Lower lobe of right lung (tissue), 2 donors: ENCODE measurements at places on chromosomes 16 and 17. TPM values are rescaled to one million over a fixed set of nuclear protein-coding genes. Genes with fewer than 3 reads are reported as not detected.

DNA sequence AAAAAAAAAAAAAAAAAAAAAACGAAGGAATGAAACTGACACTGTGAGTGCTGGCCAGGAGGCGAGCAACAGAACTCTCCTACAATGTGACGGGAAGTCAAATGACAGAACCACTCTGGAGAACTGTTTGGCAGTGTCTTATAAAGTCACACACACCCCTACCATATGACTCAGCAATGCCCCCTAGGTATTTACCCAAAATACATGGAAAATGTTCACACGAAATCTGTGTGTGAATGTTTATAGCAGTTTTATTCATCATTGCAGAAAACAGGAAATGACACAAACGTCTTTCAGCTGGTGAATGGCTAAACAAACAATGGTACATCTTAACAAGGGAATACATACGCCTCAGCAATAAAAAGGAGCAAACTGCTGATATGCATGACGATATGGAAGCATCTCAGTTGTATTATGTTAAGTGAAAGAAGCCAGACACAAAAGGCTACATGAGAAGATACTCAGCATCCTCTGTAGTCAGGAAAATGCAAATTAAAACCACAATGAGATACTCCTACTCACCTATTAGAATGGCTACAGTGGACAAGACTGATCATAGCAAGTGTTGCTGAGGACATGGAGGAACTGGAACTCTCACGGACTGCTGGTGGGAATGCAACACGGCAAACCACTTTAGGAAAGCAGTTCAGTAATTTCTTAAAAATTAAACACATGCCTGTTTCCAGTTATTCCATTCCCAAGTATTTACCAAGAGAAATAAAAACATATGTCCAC is 74.7 kb downstream of the TBC1D16 start:
- H3K4me1 ChIP-seq: no peaks in the 10 kb centered on the region
- H3K36me3 ChIP-seq: no peaks in the 10 kb centered on the region
- DNase-seq: no peak
- H3K27ac ChIP-seq: no peak overlapping the region
- no peaks in the 10 kb centered on the region for H3K27me3 ChIP-seq

GRCh38 chr16:6993544-6993943 is 339.1 kb upstream of the RBFOX1 start:
- no peak overlapping the region for H3K27ac ChIP-seq
- H3K27me3 ChIP-seq: no peaks in the 10 kb centered on the region
- H3K36me3 ChIP-seq: no peaks in the 10 kb centered on the region
- DNase-seq: no peak

GRCh38 chr17:41390411-41390938 is 6.9 kb downstream of the KRT31 start:
- no peak overlapping the region for H3K4me3 ChIP-seq
- H3K27me3 ChIP-seq: no peaks in the 10 kb centered on the region
- no peaks in the 10 kb centered on the region for H3K4me1 ChIP-seq
- DNase-seq: no peak
- H3K27ac ChIP-seq: no peak overlapping the region

DNA sequence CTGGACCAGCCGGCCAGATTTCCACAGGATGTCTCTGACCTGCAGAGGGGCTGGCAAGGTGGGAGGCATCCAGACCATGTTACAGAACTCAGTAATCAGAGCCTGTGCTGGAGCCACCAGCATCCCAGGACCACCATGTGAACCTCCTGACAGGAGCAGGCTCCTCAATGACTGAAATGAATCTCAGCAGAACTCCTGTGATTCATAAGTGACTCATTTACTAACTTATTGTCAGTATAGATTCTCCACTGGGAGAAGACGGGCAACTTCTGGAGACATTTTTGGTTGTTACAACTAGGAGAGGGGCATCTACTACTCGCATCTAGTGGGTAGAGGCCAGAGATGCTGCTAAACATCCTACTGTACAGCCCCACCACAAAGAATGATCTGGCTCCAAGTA is 3.1 kb upstream of the WWOX start:
- H3K27ac ChIP-seq: no peak overlapping the region
- H3K36me3 ChIP-seq: no peaks in the 10 kb centered on the region
- peaks cover 14% of the 10 kb centered on the region for H3K4me1 ChIP-seq

- DNase-seq: no peak
- H3K36me3 ChIP-seq: no peaks in the 10 kb centered on the region
- H3K4me3 ChIP-seq: no peak overlapping the region
- H3K27me3 ChIP-seq: peaks cover 5% of the 10 kb centered on the region
- H3K4me1 ChIP-seq: peaks cover 22% of the 10 kb centered on the region
Measured at GRCh38 chr16:85211271-85211801, 99.1 kb upstream of the CIBAR2 start.

DNA sequence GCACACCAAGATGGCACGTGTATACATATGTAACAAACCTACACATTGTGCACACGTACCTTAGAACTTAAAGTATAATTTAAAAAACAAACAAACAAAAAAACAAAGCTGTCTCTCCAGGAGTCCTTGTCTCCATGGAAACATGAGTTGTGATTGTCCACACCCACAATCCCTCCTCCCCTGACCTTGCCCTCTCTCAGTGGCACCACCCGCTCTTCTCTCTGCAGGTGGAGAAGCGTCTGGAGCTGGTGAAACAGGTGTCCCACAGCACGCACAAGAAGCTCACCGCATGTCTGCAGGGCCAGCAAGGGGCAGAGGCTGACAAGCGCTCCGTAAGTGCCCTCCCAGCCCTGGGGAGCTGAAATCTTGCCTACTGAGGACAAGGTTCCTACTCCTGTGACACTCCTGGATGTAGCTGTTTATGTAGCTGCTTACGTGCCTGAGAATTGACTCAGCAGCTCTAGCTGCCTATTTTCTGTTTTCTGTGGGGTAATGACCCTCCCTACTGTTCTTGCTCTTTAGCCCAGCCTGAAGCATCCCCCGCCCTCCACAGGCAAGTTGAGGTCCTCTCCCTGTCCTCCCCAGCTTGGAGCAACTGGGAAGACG is 107.0 kb downstream of the ARHGAP44 start:
- H3K36me3 ChIP-seq: no peaks in the 10 kb centered on the region
- no peaks in the 10 kb centered on the region for H3K27me3 ChIP-seq
- no peak for DNase-seq
- H3K4me1 ChIP-seq: no peaks in the 10 kb centered on the region
- no peak overlapping the region for H3K4me3 ChIP-seq

- no peaks in the 10 kb centered on the region for H3K36me3 ChIP-seq
- no peak overlapping the region for H3K27ac ChIP-seq
- no peaks in the 10 kb centered on the region for H3K4me1 ChIP-seq
- H3K27me3 ChIP-seq: no peaks in the 10 kb centered on the region
- H3K4me3 ChIP-seq: no peak overlapping the region
Measured at GRCh38 chr17:65988451-65988850, 203.5 kb downstream of the CEP112 start.

GRCh38 chr16:11792410-11793241 is 4.4 kb downstream of the ZC3H7A start:
- DNase-seq: peak; percentile 67
- peaks cover 14% of the 10 kb centered on the region for H3K36me3 ChIP-seq

TUBG1 gene
- total RNA-seq: 30.3 TPM

SOX8 gene
- 0.15 TPM for total RNA-seq

DNA sequence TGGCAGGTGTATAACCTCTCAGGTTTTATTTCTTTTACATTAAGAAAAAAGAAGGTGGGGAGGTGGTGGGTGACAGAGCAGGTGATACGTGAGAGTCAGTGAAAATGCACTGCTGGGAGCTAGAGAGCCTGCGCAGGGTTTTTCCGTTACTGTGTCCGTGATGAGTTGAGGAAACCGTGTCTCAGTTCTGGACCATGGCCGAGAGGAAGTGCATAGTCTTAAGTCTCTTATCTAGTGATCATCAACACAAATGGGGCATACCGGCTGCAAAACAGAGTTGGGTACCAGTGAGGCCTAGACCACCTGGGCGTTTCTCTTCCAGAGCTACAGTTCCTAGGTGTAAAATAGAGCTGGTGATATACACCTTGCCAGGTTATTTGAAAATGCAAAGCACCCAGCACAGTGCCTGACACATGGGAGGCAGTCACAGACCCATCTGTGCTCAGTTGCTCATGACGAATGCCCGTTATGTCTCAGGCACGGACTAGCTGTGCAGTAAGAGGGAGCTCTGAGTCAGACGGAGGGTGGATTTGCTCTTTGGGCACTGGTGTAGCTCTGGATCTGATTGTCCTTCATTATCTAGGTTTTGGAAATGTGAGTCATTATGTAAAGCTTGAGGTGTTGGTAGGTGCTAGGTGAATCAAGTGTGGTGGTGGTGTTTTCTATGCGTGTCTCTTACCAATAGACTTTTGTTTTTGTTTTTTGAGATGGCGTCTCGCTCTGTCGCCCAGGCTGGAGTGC is 60.9 kb downstream of the RPTOR start:
- H3K36me3 ChIP-seq: no peaks in the 10 kb centered on the region
- H3K27ac ChIP-seq: no peak overlapping the region
- no peak overlapping the region for H3K4me3 ChIP-seq
- no peak for DNase-seq

GRCh38 chr17:9332132-9332494 is 243.5 kb downstream of the STX8 start:
- no peaks in the 10 kb centered on the region for H3K36me3 ChIP-seq
- H3K4me1 ChIP-seq: no peaks in the 10 kb centered on the region
- DNase-seq: no peak
- H3K27me3 ChIP-seq: no peaks in the 10 kb centered on the region

SNX20 gene
- total RNA-seq: 15.4 TPM

- H3K27ac ChIP-seq: no peak overlapping the region
- no peak overlapping the region for H3K4me3 ChIP-seq
- H3K27me3 ChIP-seq: no peaks in the 10 kb centered on the region
- DNase-seq: no peak
- H3K4me1 ChIP-seq: no peaks in the 10 kb centered on the region
Measured at GRCh38 chr16:63192980-63193379, 1156.7 kb upstream of the CDH8 start.

DNA sequence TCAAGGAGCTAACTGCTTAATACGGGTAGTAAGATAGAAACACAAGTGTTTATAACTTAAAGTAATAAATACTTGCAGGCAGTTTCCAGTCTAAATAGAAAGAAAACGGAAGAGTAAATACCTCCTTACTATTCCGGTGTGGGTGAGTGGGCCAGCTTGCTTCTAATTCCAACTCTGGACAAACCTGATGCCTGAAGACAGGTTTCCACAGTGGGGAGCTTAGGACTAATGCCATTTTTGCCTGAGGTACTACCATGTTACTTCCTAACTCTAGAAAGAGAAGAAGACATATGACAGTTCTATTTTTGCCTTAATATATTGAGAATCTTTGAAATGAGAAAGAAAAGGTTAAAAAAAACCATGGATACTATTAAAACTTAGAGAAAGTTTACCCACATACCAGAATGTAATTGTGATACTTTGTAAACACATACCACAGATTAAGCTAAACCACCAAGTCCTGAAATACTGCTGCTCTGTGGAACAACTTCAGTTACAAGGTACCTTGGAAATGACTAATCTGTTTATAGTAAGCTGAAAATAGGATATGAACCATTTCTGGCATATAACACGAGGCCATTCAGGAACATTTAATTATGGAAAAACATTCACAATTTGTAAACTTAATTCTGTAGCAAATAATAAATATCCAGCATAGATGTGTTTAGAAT is 70.2 kb downstream of the ZZEF1 start:
- H3K36me3 ChIP-seq: peaks cover 100% of the 10 kb centered on the region
- no peaks in the 10 kb centered on the region for H3K27me3 ChIP-seq
- H3K4me1 ChIP-seq: peaks cover 14% of the 10 kb centered on the region
- DNase-seq: no peak
- H3K4me3 ChIP-seq: no peak overlapping the region

DNA sequence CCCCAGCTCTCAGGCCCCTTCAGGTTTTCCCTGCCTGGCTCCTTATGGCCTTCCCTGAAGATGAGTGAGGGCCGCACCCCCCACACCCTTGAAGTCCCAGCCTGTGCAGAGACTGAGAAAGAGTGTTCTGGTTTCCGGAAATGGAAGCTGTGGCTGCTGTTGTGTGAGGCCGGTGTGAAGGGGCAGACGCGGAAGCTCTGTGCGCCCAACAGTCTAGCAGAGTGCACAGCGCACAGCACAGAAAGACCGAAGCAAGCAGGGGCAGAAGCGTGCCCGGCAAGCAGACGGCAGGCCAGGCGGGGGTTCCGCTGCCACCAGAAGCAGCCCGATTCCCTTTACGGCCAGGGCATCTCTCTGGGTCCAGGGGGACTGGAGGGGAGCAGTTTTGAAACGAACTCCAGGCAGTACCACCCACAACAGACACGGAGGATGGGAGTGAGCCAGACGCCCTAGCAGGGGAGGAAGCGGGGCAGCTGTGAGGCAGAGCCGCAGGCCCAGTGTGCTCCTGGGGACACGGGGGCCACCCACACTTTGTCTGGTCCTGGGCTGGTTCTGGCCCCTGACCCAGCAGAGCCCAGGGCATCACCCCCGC is 16.7 kb downstream of the TPSG1 start:
- DNase-seq: no peak
- H3K4me1 ChIP-seq: no peaks in the 10 kb centered on the region
- no peak overlapping the region for H3K4me3 ChIP-seq
- no peaks in the 10 kb centered on the region for H3K27me3 ChIP-seq
- no peaks in the 10 kb centered on the region for H3K36me3 ChIP-seq

- no peak overlapping the region for H3K27ac ChIP-seq
- no peak for DNase-seq
- H3K4me1 ChIP-seq: no peaks in the 10 kb centered on the region
- H3K27me3 ChIP-seq: no peaks in the 10 kb centered on the region
- peaks cover 38% of the 10 kb centered on the region for H3K36me3 ChIP-seq
Measured at GRCh38 chr16:474420-475122, 49.1 kb downstream of the RAB11FIP3 start.

DNA sequence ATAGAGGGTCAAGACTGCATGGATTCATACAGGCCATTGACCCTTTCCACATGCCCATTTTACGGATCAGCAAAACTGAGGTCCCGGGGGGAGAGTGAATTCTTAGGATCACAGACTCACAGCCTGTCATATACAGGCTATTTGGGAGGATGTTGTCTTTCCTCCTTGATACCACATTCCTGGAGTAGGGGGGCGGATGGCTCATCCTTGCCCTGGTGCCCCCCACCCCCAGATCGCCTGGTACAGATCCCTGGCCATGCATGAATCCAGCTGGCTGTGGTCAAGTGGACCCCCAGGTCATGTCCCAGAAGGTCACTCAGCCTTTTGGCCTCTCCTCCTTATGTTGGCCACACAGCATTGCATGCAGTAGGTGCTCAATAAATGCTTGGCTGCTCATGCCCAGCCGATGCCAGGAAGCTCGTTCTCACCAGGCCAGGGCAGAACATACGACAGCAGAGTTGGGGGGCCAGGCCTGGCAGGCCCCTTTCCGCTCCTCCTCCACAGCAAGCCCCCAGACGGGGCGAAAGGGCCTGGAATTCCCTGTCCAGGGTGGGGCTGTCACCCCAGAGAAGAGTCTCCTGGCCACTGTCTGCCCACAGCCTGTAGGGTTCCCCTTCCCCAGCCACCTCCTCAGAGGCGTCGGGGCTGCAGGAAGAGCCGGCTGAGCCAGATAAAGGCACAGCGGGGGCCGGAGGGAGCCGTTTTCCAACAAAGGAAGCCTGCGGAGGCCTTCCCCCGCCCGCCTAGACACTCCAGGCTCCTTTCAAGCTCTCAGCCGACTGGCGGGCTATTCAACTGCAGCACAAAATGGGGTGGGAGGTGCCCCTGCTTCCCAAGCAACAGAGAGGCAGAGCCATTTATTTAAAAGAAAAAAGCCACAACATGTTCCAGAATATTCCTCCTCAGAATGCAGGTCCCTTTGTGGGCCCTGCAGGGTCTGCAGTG is 215.7 kb upstream of the CIBAR2 start:
- no peak overlapping the region for H3K27ac ChIP-seq
- no peaks in the 10 kb centered on the region for H3K36me3 ChIP-seq

GAST gene
- total RNA-seq: not detected
